ENCODE measurements at places on chromosomes 2 and 18.

- no peak for DNase-seq
Observed at GRCh38 chr18:36757081-36757480, 71.7 kb downstream of the TPGS2 start.

DNA sequence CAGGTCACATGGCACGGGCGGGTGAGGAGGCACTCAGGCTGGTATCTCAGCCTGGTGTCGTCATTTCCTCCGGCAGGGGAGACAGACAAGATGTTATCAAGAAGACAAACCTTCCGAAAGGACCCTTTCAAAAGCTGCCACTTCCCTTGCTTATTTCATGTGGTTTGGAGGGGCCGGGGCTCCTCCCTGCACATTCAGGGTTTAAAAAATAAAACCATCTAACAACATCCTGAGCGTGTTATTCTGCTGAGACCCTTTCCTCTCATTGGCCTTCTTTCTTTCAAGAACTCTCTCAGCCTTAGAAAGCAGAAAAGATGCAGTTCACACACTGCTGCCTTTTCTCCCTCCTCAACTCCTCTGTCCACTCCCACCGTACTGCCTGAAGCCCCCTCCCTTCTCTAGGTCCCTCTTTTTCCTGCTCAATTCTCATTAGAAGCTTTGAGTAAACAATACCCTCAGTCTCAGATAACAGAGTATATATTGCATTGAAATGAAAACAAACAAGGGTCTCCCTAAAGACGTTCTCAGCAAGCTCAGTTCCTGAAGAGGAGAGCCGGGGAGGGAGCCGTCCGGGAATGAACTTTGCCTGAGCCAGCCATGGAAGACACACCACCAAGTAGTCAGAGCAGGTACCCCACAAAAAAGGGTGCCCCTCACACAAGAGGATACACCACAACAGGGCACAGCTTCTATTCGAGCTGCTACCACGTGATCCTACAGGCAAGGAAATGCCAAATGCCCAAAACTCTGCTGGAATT, 9.7 kb downstream of the SMAD7 start:
- peak; percentile 96 for DNase-seq

GRCh38 chr18:79911344-79912270, 39.8 kb downstream of the SLC66A2 start:
- DNase-seq, result no peak

- DNase-seq, result no peak
Observed at GRCh38 chr18:74281980-74282754, 9.6 kb downstream of the CYB5A start.

DNA sequence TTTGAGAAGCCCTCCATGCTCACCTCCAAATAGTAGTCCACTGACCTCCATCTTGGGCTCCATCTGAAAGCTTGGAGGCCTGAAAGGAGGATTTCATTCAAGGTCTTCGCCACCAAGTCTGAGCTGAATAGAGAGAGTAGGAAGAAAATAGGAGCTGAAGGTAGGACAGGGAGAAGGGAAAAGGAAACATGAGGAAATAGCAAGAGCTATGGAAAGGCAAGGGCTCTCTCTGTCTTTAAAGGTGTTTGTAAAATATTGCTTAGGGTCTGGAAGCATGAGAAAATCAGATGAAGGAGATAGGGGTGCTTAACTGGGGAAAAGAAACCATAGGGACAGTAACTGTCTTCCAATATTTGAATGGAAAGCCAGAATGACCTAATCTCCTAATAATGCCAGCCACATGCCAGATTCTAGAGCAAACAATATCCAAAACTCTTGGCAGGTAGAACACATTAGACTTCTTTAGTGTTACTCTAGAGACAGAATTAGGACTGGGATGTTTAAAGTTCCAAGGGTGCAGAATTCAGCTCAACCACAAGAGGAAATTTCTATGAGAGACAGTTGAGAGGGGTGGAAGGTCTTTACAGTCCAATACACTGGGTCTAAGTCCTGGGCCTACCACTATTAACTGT, 67.4 kb downstream of the NAB1 start:
- no peak for DNase-seq

- no peak for DNase-seq
Observed at GRCh38 chr2:191262436-191262835, 17.2 kb downstream of the MYO1B start.

DNA sequence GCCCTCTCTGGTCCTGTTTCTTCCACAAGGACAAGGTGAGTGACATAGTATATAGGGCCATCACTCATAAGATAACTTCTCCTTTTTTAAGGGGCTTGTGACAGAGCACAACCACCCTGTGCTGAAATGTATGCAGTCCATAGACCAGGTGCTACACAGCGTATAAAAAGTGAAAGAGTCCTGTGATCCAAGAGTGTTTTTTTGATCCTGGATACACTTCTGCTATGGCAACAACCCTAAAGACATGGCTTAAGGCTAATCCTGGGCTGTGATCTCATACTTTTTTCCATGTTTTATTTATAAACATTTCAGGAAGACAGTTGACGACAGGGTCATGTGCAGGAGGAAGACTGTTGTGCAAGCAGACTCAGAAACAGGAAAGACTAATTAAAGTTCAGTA, 400.5 kb upstream of the TCF4 start:
- no peak for DNase-seq

DNA sequence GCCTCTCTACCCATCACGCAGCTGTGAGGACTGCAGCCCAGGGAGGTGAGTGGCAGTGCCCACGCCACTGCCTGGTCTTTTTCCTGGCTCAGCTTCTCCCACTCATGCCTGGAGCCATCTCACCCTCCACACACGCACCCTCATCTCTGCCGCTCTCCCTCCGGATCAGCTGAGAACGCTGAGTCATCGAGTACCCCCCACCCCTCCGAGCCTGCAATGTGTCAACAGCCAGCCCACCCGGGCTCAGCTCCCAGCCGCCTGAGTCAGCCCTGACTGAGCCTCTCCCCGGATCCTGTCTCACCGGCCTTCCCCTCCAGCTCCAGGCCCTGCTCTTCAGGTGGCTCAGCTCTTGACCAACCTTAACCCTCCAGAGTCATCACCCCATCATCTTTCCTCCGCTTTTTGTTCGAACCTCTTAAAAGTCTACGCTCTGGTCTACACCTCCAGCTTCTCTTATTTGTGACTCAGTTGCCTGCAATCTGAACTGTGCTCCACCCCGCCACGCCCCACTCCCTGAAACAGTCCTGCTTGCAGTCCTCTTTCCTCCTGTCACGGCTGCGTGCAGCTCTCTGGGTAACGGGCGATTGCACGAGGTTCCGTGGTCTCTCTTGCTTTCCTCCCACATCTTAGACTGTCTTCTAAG, 94.4 kb upstream of the ASAP2 start:
- DNase-seq, result no peak

DNA sequence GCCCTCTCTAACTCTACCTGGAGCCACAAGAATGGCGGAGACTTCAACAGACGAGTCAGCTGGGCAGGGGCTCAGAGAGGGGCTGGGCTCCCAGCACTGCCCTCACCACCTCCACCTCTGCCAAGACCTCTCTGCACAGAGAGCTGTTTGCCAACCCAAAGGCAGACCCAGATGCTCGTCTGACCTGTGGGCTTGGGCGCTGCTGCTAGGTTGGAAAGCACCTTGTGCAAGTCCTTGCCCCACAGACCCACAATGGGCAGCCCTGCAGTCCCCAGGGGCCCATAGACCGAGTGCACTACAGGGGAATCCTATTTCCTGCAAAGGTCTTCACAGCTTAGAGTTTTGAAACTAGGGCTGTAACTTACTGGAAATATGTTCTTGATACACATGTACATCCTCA, 13.3 kb downstream of the ACKR3 start:
- DNase-seq, result no peak
